Fibroblast of villous mesenchyme (primary cell): ENCODE measurements at places on chromosomes 11 and 22. TPM values are rescaled to one million over a fixed set of nuclear protein-coding genes. Genes with fewer than 3 reads are reported as not detected.
A peak's percentile ranks its signal among the peaks of the same experiment; 100 is the strongest.

Gene TMEM25
- total RNA-seq = 25.8 and 35.4 TPM in 2 replicates

GRCh38 chr11:118705111-118705741, 25.8 kb upstream of the TREH start:
- DNase-seq = no peak

DNA sequence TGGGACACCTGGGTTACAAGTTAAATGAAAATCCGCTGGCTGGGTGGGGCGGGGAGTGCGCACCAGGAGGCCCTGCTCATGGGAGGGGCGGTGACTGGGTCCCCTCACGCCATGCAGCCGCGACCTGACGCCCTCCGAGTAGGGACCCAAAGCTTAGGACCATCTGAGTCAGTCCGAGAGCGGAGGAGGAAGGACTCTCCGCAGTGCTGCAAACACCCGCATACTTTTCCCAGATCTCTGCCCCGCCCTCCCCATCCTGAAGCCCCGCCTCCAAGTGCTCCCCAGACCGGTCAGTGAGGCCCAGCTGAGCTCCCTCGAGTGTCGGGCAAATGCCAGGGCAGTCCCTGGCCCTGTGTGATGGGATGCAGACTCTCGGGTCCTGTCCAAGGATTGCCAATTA, 6.6 kb upstream of the FLI1 start:
- peak; percentile 25 for DNase-seq

- peak; percentile 48 for DNase-seq
These were observed 38.1 kb downstream of the LARGE2 start for GRCh38 chr11:45960387-45961095.

DNA sequence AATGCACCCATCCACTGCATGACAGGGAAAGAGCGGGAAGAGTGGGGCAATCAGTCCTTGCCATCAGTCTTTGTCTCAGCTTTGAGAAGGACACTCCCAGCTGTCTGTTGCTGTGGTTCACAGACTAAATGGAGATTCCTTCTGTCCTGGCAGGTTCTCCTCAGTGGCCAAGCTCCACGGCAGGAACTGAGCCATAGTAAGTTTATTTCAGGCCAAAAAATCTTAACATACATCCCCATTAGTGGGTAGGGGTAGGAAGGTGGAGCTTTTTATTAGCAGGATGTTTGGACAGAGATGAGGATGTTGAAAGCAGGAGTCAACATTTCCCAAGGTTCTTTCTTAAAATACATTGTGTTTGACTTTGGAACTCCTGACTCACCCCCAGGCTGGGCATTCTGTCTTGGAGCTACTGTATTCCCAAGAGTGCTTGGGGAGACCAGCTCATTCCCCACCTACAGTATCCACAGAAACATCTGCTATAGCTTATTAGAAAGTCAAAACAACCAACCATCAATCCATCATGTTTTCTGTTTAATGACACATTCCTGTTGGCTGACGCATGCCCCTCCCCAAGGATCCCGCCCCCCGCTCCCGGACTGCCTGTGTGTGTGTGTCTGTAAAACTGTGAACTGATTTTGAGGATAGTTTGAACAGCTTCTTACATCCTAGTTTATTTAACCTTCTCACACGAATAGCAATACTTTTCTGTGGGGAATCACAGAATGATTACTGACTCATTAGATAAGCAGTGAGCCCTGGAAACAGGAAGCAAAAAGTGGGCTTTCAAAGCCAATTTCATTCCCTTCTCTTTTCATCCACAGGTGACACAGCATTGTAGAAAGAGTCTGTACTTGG, 109.5 kb downstream of the CCDC81 start:
- DNase-seq = peak; percentile 94

DNA sequence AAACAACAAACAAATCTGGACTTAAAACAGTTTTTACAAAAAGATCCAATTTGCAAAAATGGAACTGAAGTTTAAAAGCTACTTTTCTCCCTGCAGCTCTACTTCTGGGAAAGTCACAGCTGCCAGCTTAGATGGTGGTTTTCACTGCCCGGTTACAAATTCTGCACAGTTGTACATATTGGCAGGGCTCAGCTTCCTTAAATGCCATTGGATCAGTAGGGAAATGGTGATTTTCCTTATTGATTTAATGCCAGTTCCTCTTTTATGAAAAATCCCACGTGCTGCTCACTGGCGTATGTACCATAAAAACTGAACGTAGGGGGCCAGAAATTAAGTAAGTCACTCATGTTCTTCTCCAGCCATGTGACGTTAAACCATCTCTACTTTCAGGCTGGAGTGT, 22.8 kb downstream of the GRAP2 start:
- no peak for DNase-seq

DNA sequence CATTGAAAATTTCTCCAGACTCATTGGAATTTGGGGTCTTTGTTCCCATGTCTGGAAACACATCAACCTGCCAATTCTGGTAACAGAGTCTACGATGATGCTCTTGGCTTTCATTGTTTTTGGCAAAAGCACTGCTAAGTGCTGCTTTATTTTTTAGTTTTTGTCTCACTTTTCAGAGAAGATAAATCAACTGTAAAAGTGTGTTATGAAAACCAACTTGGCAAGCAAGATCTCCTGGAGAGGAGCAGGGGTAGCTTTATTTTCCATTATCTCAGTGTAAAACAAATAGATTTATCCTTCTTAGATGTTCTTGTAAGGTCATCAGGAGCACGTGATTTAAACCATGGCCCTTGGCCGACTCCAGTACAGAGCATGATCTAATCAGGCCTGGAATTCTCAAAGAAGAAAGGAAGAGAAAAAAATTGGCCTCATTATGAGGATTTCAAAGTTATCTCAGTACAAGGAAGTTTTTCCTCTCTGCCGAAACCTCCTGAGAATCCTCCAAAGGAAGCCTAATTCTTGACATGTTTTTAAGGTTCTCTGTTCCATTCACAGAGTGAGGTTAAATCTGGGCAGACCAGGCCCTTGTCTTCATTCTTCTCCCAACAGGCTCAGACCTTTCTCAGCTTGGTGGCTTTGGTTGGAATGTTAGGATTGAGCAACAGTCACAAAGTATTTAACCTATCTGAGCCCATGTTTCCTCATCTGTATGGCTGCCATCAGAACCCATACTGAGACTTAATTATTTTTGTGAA, 16.4 kb upstream of the PAMR1 start:
- peak; percentile 88 for DNase-seq
